Stimulated activated CD8-positive, alpha-beta memory T cell treated with anti-CD3 and anti-CD28 coated beads, Interleukin-4, amount 100 ng/mL, for 1 hour (primary cell): ENCODE measurements at places on chromosomes 16 and 17.

- no peak for DNase-seq
These were observed at the start of gene ABCC3 for GRCh38 chr17:50634224-50634914. Gene ABCC3 (plus strand): TSS chr17:50634881. CDS start chr17:50634937, 56 bp downstream.

- no peak for DNase-seq
These were observed 40.3 kb downstream of the CBFA2T3 start for GRCh38 chr16:88936556-88937205.

DNA sequence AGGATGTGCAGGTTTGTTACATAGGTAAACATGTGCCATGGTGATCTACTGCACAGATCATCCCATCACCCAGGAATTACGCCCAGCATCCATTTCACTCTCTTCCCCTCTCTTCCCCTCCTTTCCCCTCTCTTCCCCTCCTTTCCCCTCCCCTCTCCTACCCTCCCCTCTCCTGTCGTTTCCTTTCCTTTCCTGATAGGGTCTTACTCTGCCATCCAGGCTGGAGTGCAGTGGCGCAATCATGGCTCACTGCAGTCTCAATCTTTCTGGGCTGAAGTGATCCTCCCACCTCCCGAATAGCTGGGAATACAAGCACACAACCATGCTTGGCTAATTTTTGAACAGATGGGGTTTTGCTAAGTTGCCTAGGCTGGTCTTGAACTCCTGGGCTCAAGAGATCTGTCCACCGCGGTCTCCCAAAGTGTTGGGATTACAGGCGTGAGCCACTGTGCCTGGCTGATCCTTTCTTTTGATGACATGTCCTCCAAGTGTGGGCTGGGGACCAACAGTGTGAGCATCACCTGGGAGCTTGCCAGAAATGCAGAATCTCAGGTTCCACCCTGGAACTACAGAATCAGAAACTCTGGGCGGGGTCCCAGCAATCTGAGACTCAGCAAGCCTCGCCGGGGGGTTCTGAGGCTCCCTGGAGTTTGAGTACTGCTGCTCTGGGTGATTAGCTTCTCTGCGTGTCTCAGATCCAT is 10.8 kb downstream of the ATP2C2 start:
- no peak for DNase-seq

DNA sequence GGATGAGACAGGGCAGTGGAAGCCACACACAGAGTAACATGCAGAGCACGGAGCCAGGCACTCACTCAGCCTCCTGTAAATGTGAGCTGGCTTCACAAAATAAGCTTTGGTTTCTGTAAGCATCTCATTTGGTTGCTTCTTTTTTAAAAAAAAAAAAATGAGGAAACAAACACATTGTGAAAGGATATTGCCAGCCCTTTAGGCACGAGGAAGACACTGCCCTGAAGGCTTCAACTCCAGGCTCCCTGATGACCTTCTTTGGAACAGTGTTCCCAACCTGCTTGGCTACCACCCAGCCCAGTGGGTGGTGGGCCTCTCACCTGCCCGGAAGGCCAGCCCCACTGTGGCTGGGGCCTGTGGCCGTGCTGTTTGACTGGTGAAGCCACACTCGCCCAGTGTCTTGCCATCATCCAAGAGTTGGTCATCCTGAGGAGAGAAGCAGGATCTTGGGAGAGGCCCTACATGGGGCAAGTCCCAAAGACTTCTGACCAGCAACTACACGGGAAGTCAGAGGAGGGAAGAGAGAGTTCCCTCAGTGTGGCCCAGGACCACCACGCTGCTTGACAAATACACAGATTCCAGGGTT is 1.9 kb downstream of the ELOB start:
- DNase-seq, result no peak

- no peak for DNase-seq
These were observed 64.9 kb downstream of the CDYL2 start for GRCh38 chr16:80739523-80739922.

DNA sequence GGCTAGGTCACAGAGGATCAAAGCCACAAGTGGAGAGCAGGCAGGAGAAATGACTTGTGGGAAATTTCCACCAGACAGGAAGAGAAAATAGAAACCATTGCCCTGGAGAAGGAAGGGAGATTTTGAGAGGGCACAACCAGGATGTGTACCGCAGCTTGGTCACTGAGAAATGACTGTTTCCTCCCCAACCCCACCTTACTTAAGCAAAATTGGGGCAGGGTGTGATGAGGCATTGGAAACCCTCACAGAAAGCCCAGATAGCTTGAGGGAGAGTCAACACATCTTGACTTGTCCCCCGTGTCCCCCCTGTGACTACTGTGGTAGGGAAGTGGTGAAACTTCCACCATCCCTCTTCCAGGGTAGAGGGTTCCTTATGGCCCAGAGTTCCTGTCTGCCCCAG is 113.5 kb upstream of the FAM20A start:
- no peak for DNase-seq

- peak; percentile 13 for DNase-seq
These were observed 10.1 kb upstream of the CA4 start for GRCh38 chr17:60139438-60140285.

- no peak for DNase-seq
These were observed 418 bp downstream of the SOCS3 start for GRCh38 chr17:78359321-78359996.

- DNase-seq, result no peak
These were observed 62.9 kb downstream of the TMEM235 start for GRCh38 chr17:78294356-78294755.

DNA sequence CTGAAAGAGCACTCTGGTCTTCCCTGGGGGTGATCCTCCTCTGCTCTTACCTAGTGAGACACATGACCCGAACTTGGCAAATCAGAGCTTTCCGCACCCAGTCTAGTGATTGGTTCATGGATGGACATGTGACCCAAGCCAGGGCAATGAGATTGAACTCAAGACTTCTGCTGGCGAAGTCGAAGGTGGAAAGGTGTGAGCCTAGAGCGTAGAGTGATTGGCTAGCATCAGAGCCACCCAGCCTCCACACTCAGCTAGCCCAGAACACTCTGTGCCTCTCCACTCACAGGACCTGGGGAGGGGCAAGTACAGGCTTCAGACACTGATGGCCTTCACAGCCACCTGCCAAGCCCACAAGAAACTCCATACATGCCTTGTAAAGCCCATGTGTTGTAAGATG is 17.6 kb downstream of the ATPAF2 start:
- no peak for DNase-seq

DNA sequence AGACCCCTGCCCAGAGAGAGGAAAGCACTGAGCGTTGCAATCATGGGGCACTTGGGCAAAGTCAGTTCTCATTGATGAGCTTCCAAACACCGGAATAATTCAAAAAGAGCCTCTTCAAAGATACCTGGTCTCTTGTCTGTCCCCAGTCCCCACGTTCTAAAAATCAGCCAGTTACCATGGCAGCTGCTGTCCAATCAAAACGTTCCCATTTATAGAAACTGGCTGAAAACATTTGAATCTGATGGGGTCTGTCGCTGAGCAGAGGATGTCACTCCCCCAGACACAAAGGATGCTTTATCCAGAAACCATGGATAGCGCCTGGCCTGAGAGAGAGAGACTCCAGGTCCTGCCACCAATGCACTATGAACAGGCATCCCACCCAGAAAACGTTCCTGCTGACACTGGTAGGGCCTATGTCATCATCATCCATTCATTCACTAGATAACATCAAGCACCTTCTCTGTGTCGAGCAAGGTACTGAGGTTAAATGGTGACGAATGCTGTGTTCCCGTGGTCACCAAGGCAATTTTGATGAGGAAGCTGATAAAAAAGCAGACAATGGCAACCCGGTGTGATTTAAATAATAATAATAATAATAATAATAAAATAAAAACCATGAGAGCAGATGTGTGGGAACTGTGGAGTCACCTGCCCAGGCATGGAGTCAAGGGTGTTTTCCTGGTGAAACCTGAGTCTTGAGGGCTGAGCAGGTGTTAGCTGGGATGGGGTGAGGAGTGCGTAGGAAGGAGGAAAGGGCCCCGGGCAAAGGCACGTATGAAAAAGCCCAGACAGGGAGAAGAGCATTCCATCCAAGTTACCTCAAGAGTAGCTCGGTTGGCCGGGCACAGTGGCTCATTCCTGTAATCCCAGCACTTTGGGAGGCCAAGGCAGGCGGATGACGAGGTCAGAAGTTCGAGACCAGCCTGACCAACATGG is 19.0 kb upstream of the CALB2 start:
- no peak for DNase-seq

DNA sequence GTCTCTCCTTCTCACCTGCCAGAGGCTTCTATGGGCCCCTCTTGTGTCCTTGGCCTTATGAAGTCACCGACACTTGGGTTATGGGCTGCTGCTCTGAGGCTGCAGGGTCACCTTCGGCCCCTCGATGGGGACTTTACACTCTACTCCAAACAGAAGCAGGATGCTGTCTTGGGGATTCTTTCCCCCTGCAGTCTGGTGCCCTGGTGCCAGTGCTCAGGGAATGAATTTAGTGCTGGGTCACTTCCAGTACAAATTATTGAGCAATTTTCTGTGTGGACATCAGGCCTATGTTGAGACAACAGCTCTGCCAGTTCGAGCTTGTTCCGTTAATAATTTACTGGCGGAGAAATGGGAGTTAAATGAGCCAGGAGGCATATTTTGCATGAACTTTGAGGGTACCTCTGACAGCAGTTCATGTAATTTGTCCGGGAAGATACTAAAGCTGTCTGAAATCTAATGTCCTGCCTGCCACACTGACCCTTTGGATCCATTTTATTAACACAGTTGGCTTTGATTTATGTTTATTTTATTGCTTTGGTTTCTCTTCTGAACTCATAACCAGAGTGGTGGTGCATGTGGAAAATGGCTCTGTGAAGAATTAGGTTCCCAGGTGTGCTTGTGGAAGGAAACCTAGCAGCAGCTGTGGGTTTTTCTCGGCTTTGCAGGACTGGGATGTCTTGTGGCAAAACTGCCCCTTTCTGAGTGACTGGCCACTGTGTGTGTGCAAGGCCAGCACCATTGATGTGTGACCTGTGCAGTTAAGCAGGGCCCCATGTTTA is 34.1 kb upstream of the DHX8 start:
- DNase-seq, result no peak

DNA sequence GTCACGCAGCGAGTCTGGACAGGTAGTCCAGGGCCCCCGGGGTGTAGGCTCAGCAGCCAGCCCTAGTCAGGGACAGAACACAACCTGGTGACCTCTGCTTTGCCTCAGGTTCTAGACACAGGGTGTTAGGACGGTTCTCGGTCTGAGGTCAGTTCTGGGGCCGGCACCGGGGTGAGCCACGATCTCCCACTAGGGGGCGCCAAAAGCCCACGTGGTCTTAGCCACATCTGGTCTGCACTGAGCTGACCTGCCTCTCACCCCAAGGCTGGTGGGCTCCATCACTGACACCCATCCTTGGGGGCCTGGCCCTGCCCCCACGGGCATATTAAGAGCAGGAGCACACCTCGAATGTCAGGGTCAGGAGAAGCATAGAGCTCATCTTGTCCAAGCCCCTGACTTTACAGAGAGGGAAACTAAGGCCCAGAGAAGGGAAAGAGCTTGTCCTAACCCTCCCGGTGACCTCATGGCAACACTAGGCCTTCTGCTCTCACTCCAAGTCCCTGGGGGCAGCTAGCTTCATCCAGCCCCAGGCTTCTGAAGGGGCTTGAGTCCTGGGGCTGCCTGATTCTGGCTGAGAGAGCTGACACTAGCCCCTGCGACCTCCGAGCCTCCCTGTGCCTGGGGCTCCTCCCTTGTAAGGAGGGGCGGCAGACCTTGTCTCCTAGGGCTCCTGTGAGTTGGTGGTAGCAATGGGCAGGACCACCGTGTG is 9.0 kb downstream of the SLC5A10 start:
- peak; percentile 68 for DNase-seq

GRCh38 chr17:34623856-34624766 is 44.7 kb downstream of the TMEM132E start:
- DNase-seq, result no peak

GRCh38 chr17:8393470-8394231 is 4.0 kb downstream of the RNF222 start:
- no peak for DNase-seq

- DNase-seq, result no peak
These were observed 206.9 kb upstream of the C17orf78 start for GRCh38 chr17:37168731-37169353.

DNA sequence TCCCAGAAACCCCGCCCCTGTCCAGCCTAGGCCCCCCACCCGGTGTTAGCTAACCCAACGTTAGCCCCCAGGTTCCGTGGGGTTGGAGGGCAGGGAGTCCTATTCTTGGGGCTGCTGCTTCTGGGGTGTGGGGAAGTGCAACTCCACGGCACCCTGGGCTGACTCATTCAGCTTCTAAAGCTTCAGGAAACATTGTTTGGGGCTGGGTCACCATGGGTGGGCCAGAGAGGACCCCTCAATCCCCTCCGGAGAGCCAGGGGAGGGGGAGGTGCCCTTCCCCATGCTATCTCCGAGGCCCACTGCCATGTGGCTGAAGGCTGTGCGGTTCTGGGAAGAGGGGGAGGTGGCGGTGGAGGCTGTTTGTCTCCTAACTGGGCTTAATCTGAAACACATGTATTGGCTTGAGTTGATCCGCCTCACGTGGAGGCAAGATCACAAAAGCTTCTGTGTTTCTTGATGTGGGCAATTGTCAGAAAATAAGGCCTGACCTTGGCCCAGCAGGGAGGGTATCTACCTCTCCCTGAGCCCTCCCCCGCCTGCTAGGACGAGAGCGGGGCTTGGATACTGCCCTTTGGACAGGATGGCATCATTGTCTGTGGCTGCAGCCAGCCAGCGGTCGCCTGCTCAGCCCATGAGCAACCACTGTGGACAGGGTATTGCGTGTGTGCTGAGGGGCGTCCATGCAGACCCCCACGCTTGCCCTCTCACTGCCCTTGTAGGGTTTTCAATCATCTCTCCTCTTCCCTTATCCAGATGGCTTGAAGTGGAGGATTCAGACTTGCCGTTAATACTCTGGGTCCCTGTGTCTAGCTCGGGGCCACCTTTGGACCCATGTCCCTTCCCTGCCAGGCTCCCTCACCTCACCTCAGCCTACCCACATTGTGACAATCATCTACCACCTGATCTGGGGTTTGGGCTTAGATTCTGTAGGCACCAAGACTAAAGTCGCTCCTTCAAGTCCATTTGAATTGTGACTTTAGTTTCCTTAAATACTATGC is 1.3 kb downstream of the SERPINF1 start:
- DNase-seq, result no peak

DNA sequence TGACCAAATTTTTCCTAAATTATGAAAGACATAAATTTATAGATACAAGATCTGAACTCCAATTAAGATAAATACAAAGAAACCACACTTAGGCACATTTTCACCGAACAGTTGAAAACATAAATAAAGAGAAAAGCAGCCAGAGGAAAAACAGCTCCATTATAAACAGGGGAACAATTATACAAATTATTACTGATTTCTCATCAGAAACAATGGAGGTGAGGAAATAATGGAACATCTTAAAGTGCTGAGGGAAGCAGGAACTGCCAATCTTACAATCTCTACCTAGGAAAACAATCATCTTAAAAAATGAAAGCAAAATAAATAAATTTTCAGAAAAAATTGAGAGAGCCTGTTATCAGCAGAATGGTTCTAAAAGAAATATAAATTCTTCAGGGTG is 234.4 kb upstream of the PMFBP1 start:
- no peak for DNase-seq

GRCh38 chr16:48914070-48914469 is 304.1 kb upstream of the N4BP1 start:
- DNase-seq, result no peak
